NCI-H1105 treated with DMSO at 0.1 percent for 48 hours (cell line): ENCODE measurements at places on chromosomes 3 and 15.

GRCh38 chr3:184551103-184551502 lies 10.5 kb upstream of the EPHB3 start:
- no peak for DNase-seq

DNA sequence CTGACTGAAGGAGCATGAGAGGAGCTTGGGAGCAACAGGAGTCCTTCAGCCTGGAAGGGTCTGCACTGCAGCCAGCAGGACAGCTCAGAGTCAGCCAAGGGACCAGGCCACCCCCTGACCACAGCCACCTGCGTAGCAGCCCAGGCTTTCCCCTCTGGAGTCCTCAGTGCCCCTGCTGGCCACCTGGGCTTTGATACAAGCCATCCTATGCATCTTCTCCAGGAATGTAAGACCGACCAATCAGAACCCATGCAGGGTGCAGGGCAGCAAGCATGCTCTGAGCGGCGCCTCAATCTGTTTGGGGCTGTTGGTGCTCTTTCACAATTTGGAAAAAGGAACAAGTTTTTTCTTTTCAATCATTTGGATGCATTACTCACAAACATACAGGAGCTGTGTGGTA lies 52.0 kb downstream of the DZIP1L start:
- DNase-seq: no peak

- no peak for DNase-seq
Observed at GRCh38 chr3:30680789-30681648, 74.6 kb downstream of the TGFBR2 start.

DNA sequence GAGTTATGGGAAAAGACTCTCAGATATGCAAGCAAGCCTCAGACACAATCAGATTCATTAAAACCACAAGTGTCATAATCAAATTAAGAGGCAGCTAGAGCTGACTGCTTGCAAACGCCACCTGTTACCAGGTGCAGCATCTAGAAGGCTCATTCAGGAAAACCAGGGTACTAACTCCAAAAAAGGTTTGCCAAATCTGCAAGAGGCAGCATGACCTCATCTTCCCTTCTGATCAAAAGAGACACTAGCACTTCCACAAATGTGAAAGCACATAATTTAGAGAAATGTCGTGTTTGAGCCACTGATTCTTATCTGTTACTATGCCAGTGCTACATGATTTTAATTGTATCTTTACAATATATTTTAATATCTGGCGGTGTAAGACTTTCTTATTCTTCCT lies 123.3 kb upstream of the NANOGP8 start:
- no peak for DNase-seq

DNA sequence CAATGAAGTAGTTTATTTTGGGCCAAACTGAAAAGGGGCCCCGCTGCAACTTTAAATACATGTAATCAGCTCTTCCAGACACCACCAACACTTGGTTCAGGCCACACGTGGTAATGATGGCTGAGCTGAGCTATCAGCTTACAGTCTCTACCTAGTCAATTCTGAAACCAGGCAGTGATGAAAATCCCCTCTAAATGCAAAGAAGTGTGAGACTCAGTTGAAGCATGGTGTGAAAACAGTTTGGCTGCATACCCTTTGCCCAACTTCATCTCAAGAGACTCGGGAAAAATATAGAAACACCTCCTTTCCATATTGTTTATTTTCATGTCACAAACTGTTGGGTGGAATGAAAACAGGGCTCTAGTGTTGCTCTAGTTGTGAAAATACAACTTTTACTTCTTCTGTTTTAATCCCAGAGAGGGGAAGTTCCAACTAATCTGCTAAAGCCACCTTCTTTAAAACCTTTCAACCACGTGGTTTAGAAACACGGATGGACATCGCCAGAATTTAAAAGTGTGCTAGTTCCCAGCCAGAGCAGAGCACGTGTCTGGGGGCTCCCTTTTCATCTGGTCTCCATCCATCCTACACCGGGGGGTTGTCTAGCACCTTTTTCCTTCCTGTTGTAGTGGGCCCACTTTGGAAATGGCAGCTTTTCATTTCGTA lies 229.1 kb downstream of the EPHB1 start:
- no peak for DNase-seq

GRCh38 chr3:180680097-180680430 lies 775 bp upstream of the CCDC39 start:
- peak; percentile 91 for DNase-seq

- DNase-seq: no peak
Observed at GRCh38 chr3:76035117-76035516, 249.8 kb upstream of the ZNF717 start.

GRCh38 chr15:57172925-57173324 lies 203.4 kb upstream of the CGNL1 start:
- no peak for DNase-seq

GRCh38 chr15:74960995-74961588 lies 4.5 kb upstream of the RPP25 start:
- no peak for DNase-seq

DNA sequence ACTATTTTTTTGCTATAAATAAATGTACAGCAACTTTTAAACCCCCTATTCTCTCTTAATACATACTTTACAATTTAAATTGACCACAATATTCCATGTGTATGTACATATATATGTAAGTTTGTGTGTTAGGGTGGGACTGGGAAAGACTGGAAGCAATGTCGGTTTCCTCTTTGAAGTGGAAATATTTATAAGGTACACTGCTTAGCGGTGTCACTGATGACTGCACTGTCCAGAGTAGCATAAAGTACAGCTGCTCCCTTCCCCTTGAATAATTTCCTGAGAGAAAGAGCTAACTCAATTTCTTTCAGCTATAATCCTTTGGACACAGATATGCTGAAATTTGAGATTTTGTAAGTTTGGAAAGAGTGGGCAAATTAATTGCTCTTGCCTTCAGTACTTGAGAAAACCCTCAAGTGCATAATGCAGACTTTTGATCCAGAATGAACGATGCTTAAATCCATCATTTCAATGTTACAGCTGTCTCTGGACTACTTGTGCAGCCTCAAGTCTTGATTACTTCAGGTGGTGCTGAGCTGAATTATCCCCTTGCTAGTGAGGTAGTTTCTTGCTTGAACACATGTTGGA lies 267.0 kb upstream of the CFAP20DC start:
- DNase-seq: peak; percentile 11

DNA sequence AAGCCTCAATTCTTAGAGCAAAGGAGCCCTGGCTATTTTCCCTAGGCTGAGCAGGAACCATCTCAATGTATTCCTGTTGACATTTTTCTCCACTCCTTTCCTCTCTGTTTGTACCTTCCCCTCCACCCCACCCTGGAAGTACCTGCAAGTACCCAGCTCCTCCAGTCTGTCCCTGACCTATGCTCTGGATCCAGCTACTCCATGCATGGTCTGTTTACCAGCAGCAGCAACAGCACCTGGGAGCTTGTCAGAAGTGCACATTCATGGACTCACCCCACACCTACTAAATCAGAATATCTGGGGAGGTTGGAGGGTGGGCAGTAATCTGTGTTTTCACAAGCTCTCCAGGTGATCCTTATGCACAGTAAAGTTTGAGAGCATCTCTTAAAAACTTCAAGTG lies 240.7 kb upstream of the UMPS start:
- DNase-seq: no peak

DNA sequence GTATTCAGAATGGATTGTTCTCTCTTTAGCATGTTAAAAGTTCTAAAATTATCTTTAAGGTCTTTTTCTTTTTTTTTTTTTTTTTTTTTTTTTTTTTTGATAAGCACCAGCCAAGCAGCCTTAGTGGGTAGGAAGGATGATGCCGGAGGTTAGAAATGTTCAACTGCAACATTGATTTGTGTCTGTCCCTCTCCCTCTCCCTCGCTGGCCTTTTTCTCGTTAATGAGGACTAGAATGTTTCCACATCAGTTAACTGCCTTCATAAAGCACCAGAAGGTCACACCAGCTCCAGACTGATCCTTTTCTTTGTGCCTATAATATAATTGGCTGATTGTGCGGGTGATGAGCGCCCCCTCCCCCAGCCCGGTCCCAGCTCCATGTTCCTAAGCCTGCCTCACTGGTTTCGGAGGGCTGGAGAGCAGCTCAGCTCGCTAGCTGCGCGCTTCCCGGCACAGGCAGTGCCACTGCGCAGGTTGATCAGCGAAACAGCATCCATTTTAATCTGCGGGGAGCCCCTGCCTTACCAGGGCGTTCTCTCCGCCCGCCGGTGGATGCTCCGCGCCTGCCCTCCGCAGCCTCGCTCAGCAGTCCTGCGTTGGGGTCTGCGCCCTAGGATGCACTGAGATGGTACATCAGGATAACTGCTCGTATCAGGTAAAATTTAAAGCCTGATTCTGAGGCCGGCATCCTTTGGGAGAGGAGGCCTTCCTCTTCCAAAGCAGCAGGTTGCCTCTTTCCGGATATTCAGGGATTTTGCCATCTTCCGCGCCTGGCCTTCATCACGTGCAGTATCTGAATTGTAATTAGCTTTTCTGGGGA lies 148.9 kb upstream of the IL12A start:
- DNase-seq: peak; percentile 94

GRCh38 chr15:76289582-76289981 lies 21.7 kb downstream of the ETFA start:
- DNase-seq: no peak

- no peak for DNase-seq
Observed at GRCh38 chr15:95690631-95691340, 639.7 kb upstream of the NR2F2 start.

DNA sequence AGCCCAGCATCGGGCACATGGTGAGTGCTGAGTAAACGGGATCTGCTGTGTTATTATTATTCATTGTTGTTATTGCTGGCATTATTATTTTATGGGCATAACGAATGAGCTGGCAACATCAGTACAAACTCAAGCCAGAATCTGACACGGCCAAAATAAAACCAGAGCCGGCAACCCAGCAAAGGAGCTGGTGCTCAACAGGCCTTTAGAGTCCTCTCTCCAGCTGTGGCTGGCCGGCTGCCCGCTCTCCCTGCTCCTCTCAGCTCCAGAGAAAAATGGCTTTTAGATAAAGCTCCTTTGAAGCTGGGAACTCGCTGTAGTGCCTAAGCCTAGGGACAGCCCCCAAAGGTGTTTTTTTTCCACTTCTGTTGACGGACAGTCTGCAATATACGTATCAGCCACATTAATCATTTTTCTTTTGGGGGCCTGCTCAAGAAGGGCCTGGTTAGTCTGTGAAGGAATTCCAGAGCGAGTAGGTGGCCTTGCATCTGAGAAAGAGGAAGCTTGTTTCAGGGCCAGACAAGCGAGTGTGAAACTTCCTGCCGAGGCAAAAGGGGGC lies 193.9 kb upstream of the UBE2E1 start:
- DNase-seq: no peak

DNA sequence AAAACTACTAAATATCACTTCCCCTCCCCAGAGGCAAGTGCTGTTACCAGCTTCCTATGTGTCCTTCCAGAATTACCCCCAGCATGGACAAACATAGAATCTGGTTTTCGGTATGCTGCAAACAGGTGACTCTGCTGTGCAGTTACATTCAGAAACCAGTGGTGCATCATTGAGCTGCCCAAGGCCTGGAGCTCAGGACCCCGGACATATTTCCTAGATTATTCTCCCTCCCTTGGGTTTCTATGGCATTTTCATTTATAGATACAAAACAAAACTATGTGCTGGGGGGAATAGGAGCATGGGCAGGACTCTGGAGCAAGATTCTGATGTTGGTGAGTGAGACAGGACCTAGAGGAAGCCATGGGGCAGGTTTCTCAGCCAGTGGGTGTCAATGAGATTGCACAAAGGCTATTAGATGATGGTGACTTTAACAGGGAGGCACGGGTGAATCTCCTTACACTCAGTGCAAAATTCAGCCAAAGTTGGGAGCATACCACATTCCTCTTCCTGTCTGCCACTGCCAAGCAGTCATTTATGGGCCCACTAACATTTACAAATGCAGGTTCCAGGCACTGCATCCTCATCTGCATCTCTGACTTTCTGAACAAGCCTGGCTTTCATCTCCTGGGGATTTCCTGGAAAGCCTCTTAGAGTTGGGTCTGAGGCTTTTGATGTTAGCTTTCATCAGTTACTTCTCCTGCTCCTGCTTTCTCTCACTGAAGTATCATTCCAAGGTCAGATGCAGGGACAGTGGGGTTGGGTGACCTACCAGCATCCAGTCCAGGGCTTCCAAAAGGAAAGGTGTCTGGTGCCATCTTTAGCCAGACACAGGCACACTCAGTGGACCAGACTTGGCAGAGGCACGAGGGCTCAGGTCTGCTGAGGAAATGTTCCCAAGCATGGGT lies 44.5 kb downstream of the CMTM7 start:
- DNase-seq: no peak

DNA sequence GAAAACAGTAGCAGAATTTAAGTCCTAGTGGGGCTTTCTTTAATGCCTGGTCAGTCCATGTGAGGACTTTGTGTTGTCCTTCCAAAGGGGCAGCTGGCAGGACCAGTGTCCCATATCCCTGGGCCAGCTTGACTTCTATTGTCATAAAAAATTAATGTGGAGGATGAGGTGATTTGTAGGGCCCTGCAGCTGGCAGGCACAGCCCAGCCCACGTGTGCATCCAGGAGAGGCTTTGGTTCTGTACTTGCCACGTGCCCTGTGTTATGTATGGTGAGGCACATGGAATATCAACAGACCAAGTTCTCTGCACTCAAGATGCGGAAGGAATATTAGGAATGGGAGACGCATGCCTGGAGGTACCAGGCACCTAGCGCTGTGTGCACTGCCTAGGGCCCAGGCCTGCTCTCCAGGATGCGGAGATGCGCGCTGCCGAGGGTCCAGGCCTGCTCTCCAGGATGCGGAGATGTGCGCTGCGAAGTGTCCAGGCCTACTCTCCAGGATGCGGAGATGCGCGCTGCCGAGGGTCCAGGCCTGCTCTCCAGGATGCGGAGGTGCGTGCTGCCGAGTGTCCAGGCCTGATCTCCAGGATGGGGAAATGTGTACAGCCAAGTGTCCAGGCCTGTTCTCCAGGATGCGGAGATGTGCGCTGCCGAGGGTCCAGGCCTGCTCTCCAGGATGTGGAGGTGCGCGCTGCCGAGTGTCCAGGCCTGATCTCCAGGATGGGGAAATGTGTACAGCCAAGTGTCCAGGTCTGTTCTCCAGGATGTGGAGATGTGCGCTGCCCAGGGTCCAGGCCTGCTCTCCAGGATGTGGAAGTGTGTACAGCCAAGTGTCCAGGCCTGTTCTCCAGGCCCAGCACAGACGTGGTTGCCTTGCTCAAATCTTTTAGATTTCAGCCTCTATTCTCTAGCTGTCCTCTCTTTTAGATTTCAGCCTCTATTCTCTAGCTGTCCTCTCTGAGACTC lies 183.3 kb upstream of the ROPN1 start:
- peak; percentile 87 for DNase-seq

- no peak for DNase-seq
Observed at GRCh38 chr3:62451211-62451887, 78.0 kb upstream of the FEZF2 start.
